ENCODE measurements at places on chromosomes 4 and X.

DNA sequence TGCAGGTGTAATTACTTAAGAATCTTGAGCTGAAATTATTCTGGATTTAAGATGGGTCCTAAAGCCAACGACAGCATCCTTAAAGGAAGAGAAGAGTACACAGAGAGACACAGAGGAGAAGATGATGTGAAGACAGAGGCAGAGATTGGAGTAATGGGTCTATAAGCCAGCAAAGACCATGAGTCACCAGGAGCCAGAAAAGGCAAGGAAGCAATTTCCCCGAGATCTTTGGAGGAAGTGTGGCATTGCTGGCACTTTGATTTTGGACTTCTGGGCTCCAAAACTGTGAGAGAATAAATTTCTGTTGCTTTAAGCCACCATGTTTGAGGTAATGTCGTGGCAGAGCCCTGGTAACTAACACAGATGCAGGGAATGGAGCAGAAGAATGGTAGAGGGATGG, 32.4 kb upstream of the LGI2 start:
- DNase-seq, result no peak
- peaks cover 6% of the 10 kb centered on the region for H3K4me1 ChIP-seq
- no peak overlapping the region for H3K4me3 ChIP-seq
- no peak overlapping the region for H3K27ac ChIP-seq
- no peaks in the 10 kb centered on the region for H3K36me3 ChIP-seq

GRCh38 chrX:141839856-141840255, 1.7 kb downstream of the MAGEC3 start:
- no peak for DNase-seq
- no peaks in the 10 kb centered on the region for H3K4me1 ChIP-seq
- H3K36me3 ChIP-seq, result no peaks in the 10 kb centered on the region
- no peak overlapping the region for H3K4me3 ChIP-seq
- H3K27me3 ChIP-seq, result no peaks in the 10 kb centered on the region

- H3K27me3 ChIP-seq, result no peaks in the 10 kb centered on the region
- no peak for DNase-seq
- H3K4me1 ChIP-seq, result peaks cover 1% of the 10 kb centered on the region
- no peaks in the 10 kb centered on the region for H3K36me3 ChIP-seq
- no peak overlapping the region for H3K27ac ChIP-seq
These were observed 36.8 kb upstream of the OCIAD2 start for GRCh38 chr4:48943387-48943786.

GRCh38 chr4:10664408-10664807, 20.2 kb downstream of the CLNK start:
- H3K4me1 ChIP-seq, result no peaks in the 10 kb centered on the region
- H3K27me3 ChIP-seq, result no peaks in the 10 kb centered on the region
- no peak overlapping the region for H3K4me3 ChIP-seq
- DNase-seq, result no peak
- H3K36me3 ChIP-seq, result no peaks in the 10 kb centered on the region

- no peak overlapping the region for H3K4me3 ChIP-seq
- no peaks in the 10 kb centered on the region for H3K36me3 ChIP-seq
- H3K4me1 ChIP-seq, result no peaks in the 10 kb centered on the region
These were observed 6.7 kb upstream of the SH3BP2 start for GRCh38 chr4:2786152-2786671.

DNA sequence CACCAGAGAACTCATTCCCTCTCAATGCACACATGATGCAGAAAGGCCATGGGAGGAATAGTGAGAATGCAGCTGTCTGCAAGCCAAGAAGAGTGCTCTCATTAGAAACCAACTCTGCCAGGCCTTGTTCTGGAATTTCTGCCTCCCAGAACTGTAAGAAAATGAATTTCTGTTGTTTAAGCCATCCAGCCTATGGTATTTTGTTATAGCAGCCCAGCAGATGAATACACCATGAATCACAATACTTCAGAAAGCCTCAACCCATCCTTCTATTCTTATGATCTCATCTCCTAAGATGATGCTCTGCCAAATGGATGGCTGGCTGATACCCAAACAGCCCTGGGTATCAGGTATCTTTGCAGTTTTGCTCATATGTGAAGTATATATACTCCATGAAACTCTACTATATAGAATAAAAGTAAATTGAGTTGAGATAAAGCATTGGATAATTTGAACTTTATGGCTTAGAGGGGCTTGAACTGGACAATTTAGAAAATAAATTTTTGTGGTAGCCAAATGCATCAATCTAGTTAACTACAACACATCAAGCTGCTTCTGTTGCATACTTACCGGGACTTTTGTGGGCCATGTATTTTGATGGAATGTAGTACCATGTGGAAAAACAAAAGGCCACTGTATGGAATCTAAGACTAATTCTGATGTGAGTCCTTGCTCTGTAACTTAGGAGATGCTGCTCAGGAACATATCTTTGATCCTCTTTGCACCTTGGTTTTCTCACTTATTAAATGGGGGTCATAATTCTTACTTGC, 245.9 kb downstream of the HS3ST1 start:
- H3K36me3 ChIP-seq, result no peaks in the 10 kb centered on the region
- no peak overlapping the region for H3K4me3 ChIP-seq
- H3K27me3 ChIP-seq, result no peaks in the 10 kb centered on the region
- no peak for DNase-seq
- H3K4me1 ChIP-seq, result no peaks in the 10 kb centered on the region

DNA sequence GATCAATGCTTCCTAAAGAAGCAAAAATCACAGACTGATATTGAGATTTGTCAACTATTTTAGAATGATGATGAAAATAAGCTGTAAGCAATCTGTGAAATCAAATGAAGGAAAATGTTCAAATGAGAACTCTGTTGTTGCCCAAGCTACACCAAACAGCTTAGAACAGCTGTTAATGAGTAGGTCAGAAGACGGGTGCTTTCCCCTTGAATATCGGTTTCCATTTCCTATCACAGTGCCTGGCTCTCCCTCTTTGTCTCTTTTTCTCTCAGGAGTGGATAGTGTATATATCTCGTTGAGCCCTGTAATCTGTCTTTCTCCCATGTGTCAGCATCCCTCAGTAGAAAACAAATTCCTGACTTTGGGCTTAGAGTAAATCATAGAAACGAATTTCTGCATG, 1592.9 kb upstream of the TENM3 start:
- H3K27ac ChIP-seq, result no peak overlapping the region
- DNase-seq, result no peak
- no peaks in the 10 kb centered on the region for H3K27me3 ChIP-seq

DNA sequence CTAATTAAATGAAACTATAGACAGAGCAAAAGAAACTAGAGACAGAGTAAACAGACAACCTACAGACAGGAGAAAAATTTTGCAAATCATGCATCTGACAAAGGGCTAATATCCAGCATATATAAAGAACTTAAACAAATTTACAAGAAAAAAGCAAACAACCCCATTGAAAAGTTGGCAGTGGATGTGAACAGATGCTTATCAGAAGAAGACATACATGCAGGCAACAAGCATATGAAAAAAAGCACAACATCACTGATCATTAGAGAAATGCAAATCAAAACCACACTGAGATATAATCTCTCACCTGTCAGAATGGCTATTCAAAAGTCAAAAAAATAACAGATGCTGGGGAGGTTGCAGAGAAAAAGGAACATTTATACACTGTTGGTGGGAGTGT, 14.8 kb downstream of the ZNF280C start:
- no peaks in the 10 kb centered on the region for H3K36me3 ChIP-seq
- DNase-seq, result no peak
- H3K4me1 ChIP-seq, result no peaks in the 10 kb centered on the region
- no peak overlapping the region for H3K4me3 ChIP-seq

DNA sequence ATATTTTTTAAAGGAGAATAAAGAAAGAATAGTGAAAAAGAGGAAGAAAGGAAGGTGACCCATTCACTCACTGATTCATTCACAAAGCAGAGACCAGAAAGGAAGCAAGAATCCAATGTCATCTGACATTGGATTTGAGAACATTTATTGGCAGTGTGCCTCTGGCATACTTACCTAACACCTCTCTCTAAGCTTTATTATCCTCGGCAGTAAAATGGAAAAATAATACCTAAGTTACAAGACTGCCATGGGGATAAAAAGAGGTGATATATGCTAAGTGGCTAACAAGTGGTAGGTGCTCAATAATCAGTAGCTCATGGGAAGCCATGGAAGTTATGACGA, 41.6 kb upstream of the PPARGC1A start:
- no peak for DNase-seq
- H3K36me3 ChIP-seq, result no peaks in the 10 kb centered on the region
- no peak overlapping the region for H3K4me3 ChIP-seq
- H3K27me3 ChIP-seq, result no peaks in the 10 kb centered on the region
- no peak overlapping the region for H3K27ac ChIP-seq

- H3K4me3 ChIP-seq, result no peak overlapping the region
- H3K36me3 ChIP-seq, result no peaks in the 10 kb centered on the region
- no peaks in the 10 kb centered on the region for H3K4me1 ChIP-seq
- no peak for DNase-seq
- no peaks in the 10 kb centered on the region for H3K27me3 ChIP-seq
These were observed 21.3 kb upstream of the CTSO start for GRCh38 chr4:155974996-155975395.

- no peaks in the 10 kb centered on the region for H3K36me3 ChIP-seq
- H3K27me3 ChIP-seq, result no peaks in the 10 kb centered on the region
- no peak overlapping the region for H3K27ac ChIP-seq
- H3K4me3 ChIP-seq, result no peak overlapping the region
These were observed 238.2 kb downstream of the MGST2 start for GRCh38 chr4:139903845-139904244.

- no peaks in the 10 kb centered on the region for H3K27me3 ChIP-seq
- no peaks in the 10 kb centered on the region for H3K36me3 ChIP-seq
- DNase-seq, result no peak
These were observed 73.5 kb upstream of the CAMK2D start for GRCh38 chr4:113835005-113835404.

DNA sequence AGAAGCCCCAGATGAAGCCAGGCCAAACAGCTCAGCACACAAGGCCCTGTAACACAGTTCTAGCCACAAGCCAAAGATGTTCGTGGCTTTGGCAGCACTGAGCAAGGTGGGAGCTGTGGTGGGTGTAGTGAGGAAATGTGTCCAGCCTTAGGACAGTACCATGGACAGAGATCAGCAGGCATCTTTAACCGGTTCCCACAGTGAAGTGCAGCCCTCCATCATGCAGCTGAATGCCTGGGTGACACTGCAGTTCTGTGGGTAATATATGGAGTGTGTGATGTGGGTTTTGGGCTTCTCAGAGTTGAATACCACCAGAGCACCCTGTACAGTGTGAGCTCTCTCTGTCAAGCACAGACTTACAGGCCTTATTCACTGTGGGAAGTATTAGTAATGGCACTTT, 6.0 kb upstream of the NEXMIF start:
- H3K4me1 ChIP-seq, result no peaks in the 10 kb centered on the region
- H3K4me3 ChIP-seq, result no peak overlapping the region
- H3K27me3 ChIP-seq, result peaks cover 4% of the 10 kb centered on the region
- no peak for DNase-seq

- DNase-seq, result no peak
- H3K27me3 ChIP-seq, result no peaks in the 10 kb centered on the region
- peaks cover 3% of the 10 kb centered on the region for H3K4me1 ChIP-seq
- no peak overlapping the region for H3K27ac ChIP-seq
These were observed 41.9 kb downstream of the PCDH19 start for GRCh38 chrX:100368167-100368566.

GRCh38 chr4:127870281-127870680, 10.4 kb upstream of the PLK4 start:
- H3K36me3 ChIP-seq, result no peaks in the 10 kb centered on the region
- no peaks in the 10 kb centered on the region for H3K4me1 ChIP-seq
- no peak overlapping the region for H3K4me3 ChIP-seq
- H3K27me3 ChIP-seq, result no peaks in the 10 kb centered on the region
- no peak for DNase-seq

- no peaks in the 10 kb centered on the region for H3K27me3 ChIP-seq
- no peak overlapping the region for H3K4me3 ChIP-seq
- no peaks in the 10 kb centered on the region for H3K36me3 ChIP-seq
- H3K27ac ChIP-seq, result no peak overlapping the region
- no peak for DNase-seq
These were observed 2039.9 kb upstream of the TENM3 start for GRCh38 chr4:180203349-180203748.

DNA sequence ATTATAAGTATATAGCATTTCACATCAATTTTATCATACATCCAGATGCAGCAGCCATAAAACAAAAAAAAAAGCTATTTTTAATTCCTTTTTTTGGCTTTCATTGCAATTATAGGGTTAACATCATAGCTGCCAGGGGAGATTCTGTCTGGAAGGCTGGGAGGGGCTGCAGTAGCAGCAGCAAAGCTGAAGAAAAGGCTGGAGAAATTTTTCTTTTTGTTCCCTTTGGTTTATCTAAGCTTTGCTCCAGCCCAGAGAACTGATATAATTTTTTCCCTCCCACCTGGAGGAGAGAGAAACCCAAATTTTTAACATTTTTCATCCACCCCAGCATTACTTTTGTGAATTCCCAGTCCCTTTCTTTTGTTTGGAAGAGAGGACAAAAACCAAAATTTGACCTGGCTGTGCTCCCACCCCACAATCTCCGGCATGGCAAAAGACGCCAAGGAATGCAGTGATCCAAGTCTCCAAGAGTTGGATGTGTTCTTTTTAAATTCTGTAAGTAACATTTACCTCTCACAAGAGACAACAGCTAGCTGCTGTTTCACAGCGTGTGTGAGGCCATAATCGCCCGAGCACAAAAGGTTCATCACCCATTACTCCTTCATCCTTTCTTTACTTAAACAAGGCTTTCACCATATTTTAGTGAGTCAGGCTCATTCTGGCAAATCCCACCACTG, 25.1 kb upstream of the FAM156A start:
- no peaks in the 10 kb centered on the region for H3K27me3 ChIP-seq
- H3K4me1 ChIP-seq, result 0 out of 2 replicates have a peak, but pooled peaks cover 2% of the 10 kb centered on the region
- no peak for DNase-seq
- no peak overlapping the region for H3K4me3 ChIP-seq
- H3K27ac ChIP-seq, result no peak overlapping the region

- H3K27ac ChIP-seq, result no peak overlapping the region
- H3K4me1 ChIP-seq, result no peaks in the 10 kb centered on the region
- H3K36me3 ChIP-seq, result no peaks in the 10 kb centered on the region
- no peak for DNase-seq
- H3K4me3 ChIP-seq, result no peak overlapping the region
These were observed 7.9 kb downstream of the SMAD1 start for GRCh38 chr4:145489556-145489955.

DNA sequence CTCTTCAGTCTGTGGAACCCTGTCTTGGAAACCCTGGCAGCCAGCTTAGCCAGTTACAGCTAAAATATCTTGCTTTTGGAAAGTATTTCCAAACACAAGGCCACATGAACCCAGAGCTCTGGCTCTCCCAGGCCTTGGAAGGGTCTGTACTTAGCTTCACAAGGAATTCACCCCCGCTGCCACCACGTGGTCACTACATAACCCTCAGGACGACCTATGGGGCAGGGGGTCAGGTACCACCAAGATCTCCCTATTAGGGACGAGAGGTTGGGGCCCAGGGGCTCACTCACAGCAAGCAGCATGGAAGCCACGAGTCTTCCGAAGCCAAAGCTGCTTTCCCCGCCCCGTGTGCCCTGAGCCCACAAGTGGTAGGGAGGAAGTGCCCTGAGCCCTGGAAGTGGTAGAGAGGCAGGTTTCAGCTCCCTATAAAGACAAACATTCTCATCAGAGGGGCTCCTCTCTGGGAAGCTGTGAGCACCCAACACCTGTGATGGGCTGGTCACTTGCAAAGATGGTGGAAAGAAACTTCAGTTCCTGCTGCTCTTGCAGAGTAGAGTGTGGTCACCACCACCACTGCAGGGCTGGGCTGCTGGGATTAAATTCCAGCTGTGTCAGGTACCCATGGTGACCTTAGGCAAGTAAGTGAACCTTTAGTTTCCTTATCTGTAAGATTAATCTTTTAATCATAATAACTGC, 4.7 kb upstream of the JAKMIP1 start:
- DNase-seq, result no peak
- no peak overlapping the region for H3K27ac ChIP-seq
- no peaks in the 10 kb centered on the region for H3K27me3 ChIP-seq

GRCh38 chr4:87512400-87512799, 16.8 kb downstream of the SPARCL1 start:
- H3K27me3 ChIP-seq, result no peaks in the 10 kb centered on the region
- no peaks in the 10 kb centered on the region for H3K36me3 ChIP-seq
- H3K4me1 ChIP-seq, result no peaks in the 10 kb centered on the region
- no peak overlapping the region for H3K4me3 ChIP-seq
